ENCODE measurements at places on chromosomes 5 and 9. TPM values are rescaled to one million over a fixed set of nuclear protein-coding genes. Genes with fewer than 3 reads are reported as not detected.

ACTBL2 gene
- total RNA-seq, result 0.89 TPM

KLHL3 gene
- total RNA-seq, result 5.1 TPM

TAF11L5 gene
- not detected for total RNA-seq

SPINK6 gene
- total RNA-seq, result not detected

ASTN2 gene
- 10.6 TPM for total RNA-seq

NIPAL4 gene
- 0.14 TPM for total RNA-seq

TTC23L gene
- 0.30 TPM for total RNA-seq

C8G gene
- total RNA-seq, result not detected

ENTPD2 gene
- not detected for total RNA-seq

FBLL1 gene
- total RNA-seq, result 1.1 TPM

SCGB3A1 gene
- total RNA-seq, result not detected

ALDOB gene
- not detected for total RNA-seq

CEL gene
- total RNA-seq, result 0.46 TPM

UBQLN1 gene
- total RNA-seq, result 172 TPM

MVB12B gene
- 5.3 TPM for total RNA-seq

SLC46A2 gene
- not detected for total RNA-seq

SH2D3C gene
- total RNA-seq, result 0.18 TPM

FAM221B gene
- not detected for total RNA-seq

GRXCR2 gene
- not detected for total RNA-seq

NUDT12 gene
- total RNA-seq, result 17.2 TPM

ZNF354C gene
- 8.1 TPM for total RNA-seq

SEMA6A gene
- total RNA-seq, result 0.05 TPM

PCDHB6 gene
- 0.30 TPM for total RNA-seq

CBY3 gene
- total RNA-seq, result not detected

ADAMTS16 gene
- 3.9 TPM for total RNA-seq

HOMER1 gene
- 15.8 TPM for total RNA-seq

IFNB1 gene
- total RNA-seq, result 0.30 TPM

GPRIN1 gene
- total RNA-seq, result 7.3 TPM

CANX gene
- total RNA-seq, result 1,230 TPM

C9 gene
- 0.46 TPM for total RNA-seq

SH3RF2 gene
- 7.7 TPM for total RNA-seq

CER1 gene
- total RNA-seq, result not detected
